ENCODE measurements at places on chromosomes 16 and 17.

GRCh38 chr16:75781683-75782343 lies 55.5 kb upstream of the CPHXL start:
- ATAC-seq = no peak

GRCh38 chr16:69219279-69219678 lies 32.3 kb downstream of the SNTB2 start:
- no peak for ATAC-seq

DNA sequence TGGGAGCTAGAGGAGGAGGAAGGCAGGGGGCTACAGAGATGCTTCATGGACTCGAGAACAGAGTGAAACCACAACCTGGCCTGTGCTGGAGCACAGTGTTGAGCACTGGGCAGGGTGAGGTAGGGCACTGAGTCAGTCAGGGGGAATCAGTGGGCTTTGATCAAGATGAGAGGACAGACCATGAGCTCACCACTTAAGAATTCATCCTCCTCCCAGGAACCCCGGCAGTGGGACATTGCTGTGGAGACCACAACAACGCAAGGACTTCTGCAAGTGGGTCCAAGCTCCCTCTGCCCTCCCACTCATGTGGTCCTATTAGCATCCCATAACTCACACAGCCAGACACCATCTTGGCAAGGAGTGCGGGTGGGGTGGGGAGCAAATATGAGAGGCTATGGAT lies 1.7 kb upstream of the CES5A start:
- ATAC-seq = no peak

DNA sequence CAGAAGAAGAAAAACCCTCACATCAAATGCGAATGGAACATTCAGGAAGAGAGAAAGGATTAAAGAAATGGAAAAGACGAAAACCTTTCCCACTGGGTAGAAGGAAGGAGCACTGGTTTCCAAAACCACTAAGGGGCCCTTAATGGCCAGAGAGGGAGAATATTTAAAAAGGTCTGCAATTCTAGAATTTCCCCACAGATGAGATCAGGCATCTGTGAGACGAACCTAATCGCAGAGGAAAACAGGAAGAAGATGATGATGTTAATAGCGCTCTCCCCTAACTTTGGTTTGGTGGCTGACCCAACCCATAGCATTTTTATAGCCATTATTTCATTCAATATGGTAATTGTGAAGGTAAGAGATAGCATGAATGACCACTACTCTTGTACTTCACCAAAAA lies 32.8 kb downstream of the XYLT1 start:
- no peak for ATAC-seq

DNA sequence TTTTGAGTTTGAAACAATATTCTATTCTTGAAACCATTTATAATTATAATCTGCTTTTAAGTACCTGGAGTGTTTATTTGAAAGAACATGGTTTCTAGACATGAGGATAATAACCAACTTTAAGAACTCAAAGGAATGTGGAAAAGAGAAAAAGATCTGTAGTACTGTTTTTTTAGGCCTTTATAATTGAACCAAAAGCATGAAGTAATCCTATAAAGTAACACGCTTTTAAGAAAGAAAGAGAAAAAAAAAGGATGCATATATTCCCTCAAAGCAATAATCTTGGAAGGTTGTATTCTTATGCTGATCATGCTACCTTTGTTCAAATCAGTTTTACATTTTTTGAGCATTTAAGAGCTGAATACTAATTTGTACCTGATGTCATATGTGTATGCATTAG lies 54.0 kb upstream of the RHBDL3 start:
- ATAC-seq = no peak

- no peak for ATAC-seq
These were observed 1.6 kb downstream of the RSAD1 start for GRCh38 chr17:50480142-50480764.

GRCh38 chr16:68707340-68708152 lies 29.5 kb upstream of the CDH1 start:
- peak; percentile 87 for ATAC-seq

DNA sequence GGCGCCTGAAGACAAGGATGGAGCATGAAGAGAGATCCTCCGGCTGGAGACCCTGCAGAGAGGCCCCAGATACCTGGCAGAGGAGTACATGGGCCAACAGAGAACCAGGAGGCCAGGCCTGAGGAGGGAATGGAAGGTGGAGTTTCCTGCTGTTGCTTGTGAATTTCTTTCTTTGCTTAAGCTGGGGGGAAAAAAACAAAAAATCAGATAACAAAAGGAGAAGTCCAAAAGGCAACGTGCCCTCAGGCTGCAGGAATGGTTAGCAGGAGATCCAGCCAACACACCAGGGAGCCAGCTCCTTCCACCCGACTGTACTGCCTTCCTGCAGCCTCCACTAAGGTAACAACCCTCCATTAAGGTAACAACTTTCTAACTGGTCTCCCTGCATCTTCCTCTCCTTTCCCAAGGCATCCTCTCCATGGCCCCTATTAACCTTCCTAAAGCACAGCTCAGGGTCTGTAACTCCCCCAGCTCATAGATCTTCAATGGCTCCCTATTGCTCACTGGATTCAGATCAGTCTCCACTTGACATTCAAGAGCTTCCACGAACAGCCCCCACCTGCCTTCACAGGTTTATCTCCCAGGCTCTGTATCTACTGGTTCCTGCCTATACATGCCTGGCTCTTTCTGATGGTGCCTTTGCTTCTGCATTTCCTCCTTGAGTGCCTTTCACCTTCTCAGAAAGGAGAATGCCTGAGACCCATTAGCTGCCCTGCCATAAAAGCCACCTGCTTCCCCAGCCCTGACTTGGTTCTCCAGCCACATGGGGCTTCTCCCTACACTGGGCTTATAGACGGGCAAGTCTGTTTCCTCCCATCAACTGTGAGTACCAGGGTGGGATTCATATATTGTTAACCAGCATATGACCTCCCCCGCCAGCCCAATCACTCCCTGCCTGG lies 725 bp upstream of the ARL5C start:
- no peak for ATAC-seq

DNA sequence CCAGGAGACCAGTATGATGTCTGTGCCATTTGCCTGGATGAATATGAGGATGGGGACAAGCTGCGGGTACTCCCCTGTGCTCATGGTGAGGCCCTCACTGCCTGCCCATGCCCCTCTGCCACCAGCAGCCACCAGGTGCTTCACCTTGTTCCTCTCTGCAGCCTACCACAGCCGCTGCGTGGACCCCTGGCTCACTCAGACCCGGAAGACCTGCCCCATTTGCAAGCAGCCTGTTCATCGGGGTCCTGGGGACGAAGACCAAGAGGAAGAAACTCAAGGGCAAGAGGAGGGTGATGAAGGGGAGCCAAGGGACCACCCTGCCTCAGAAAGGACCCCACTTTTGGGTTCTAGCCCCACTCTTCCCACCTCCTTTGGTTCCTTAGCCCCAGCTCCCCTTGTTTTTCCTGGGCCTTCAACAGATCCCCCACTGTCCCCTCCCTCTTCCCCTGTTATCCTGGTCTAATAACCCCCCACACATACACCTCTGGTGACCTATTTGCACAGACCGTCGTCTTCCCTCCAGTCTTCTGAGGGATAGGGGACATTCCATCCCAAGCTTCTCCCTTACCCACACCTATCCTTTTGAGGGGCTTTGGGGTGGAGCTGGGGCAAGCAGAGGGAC lies 3.7 kb downstream of the PFN1 start:
- no peak for ATAC-seq

All from esophagus mucosa (tissue), 1 donor.